Natural killer cell (primary cell): ENCODE measurements at places on chromosomes 11 and 22. TPM values are rescaled to one million over a fixed set of nuclear protein-coding genes. Genes with fewer than 3 reads are reported as not detected.

- peak overlapping the region; percentile 33 for H3K4me3 ChIP-seq
- H3K36me3 ChIP-seq, result peaks cover 3% of the 10 kb centered on the region
- no peaks in the 10 kb centered on the region for H3K27me3 ChIP-seq
- H3K27ac ChIP-seq, result no peak overlapping the region
- H3K4me1 ChIP-seq, result peaks cover 31% of the 10 kb centered on the region
- DNase-seq, result no peak
Observed at GRCh38 chr22:21652547-21653545, 10.7 kb downstream of the SDF2L1 start.

DNA sequence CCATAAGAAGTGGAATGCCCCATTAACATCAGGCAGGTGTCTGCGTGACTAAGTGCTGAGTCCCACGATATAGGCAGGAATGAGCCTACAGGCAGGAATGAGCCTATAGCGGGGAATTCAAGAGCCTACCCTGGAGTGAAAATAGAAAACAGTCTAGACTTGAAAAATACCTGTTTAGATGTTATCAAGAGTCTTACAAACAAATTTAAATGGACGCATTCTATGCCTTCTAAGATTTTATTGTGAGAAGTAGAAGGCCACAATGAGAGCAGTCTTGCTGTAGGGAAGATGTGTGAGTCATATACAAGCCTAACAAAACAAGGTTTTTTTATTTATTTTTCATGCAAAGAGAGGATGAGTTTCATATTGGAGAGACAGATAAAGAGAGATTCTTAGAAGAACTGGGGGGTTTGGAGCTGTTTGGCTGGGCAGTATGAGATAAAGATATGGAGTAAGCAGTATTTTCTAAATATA lies 200.8 kb upstream of the ZC3H12C start:
- no peak for DNase-seq
- H3K36me3 ChIP-seq, result no peaks in the 10 kb centered on the region
- H3K27ac ChIP-seq, result no peak overlapping the region
- H3K4me3 ChIP-seq, result no peak overlapping the region
- no peaks in the 10 kb centered on the region for H3K4me1 ChIP-seq

MRGPRX3 gene
- not detected for total RNA-seq

OVCH2 gene
- total RNA-seq, result not detected
